ENCODE measurements at places on chromosomes 7 and 10.

GRCh38 chr7:157000741-157001653 lies 9.5 kb downstream of the MNX1 start:
- DNase-seq: no peak

GRCh38 chr7:76278540-76278939 lies 23.9 kb upstream of the HSPB1 start:
- DNase-seq: no peak

DNA sequence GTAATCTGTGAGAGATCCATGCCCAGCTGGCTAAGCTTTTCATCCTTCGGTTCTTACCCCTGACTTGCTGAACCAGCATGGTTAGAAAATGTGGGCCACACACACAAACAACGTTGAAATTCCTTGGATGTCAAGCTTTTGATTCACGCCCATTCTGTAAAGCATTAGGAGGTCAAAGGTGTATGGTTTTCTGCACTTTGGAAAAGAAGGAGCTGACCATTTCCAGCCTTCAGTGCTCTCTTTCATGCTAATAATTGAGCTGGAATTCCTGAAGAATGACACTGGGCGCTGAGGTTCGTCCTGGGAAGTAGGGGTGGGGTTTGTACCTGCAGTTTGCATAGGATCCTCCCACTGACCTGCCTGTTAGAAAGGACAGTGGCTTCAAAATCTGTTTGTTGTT lies 23.1 kb downstream of the KLF6 start:
- no peak for DNase-seq

DNA sequence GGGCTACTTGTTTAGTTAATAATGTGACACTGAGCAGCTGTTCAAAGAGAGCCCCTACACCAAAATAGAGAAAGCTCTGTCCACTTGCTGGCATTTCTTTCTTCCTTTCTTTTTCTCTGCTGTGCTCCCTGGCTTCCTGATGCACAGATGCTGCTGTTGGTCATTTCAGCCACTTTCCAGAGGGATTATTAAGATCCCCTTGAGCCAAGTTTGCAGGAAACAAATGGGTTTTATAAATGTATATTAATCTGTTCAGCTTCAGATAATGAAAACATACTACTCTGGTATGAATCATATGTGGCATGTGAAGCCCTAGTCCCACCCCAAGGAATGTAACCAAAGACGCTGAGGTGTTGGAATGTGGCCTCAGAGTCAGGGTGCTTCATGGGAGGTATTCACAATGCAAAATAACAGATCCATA lies 638.2 kb upstream of the FZD8 start:
- no peak for DNase-seq

DNA sequence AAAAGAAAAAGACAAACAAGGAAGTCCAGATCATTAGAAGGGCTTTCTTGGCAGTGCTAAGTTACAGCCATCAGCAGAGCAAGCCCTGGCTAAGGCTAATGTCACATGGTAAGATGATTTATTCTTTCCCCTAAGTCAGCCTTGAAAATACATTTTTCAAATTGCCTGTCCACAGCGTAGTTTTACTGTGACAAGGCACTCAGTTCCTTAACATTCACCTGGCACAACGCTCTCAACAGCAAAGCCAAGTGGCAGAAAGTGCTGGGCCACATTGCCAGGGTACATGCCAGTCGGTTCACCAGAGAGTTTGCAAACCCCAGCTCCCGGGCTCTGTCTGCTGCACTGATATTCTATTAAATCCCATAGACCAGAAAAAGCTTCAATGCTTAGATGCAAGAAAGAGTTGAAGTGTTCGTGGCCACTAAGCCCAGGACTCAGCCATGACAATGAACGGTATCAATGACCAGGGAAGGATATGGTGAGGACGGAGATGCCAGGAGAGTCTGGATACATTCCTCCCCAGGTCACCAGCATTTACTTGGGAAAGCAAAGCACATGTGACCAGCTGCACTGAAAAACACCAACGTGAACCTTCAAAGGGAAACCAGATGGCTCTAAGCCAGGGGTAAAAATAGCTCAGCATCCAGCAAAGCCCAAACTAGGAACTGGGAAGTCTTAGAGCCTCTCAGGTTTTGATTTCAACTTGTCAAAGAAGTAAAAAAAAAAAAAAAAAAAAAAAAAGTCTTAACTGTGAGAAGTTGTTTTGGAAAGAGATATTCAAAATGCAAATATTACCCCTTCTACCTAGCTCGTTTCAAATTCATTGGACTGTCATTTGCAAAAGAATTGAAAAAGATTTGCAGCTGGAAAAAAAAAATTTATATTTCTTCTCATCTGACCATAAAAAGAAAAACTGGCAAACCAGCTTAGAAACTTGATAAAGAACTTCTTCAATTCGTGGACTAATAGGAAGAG lies 23.9 kb upstream of the MPP7 start:
- no peak for DNase-seq

GRCh38 chr7:2813350-2814185 lies 30.5 kb downstream of the GNA12 start:
- no peak for DNase-seq

GRCh38 chr7:27185013-27185853 lies at the start of gene HOXA11:
Gene HOXA11 (minus strand): TSS chr7:27185232. CDS start chr7:27185144, 88 bp downstream.
- no peak for DNase-seq

GRCh38 chr10:115956225-115957011 lies 316.6 kb downstream of the GFRA1 start:
- no peak for DNase-seq

DNA sequence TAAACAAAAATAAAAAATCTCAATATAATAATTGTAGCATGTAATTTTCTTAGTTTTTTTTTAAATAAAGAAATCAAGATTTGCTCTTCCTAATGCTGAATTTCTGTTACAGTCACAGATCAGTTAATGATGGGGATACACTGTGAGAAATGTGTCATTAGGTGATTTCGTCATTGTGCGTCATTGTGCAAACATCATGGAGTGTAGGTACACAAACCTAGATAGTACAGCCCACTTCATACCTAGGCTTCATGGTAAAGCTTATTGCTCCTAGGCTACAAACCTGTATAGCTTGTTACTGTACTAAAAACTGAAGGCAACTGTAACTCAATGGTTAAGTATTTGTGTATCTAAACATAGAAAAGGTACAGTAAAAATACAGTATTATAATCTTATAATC lies 74.4 kb upstream of the LSM8 start:
- no peak for DNase-seq

DNA sequence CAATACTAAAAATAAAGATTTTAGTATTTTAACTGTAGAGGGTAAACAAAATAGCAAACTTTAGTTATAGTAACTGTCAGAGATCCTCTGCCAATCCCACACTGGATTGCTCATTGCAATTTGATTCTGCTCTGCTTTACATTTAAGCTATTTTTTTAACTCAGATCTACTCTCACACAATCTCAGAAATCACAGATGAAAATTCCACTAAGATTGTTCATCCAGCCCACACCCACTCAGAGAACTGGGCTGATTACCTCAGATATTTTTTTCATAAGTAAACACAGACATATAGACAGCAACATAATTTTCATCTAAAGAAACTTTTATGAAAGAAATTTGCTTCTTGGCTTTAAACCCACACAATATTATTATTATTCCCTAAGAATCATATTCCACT lies 7.0 kb downstream of the OSBPL3 start:
- DNase-seq: no peak

DNA sequence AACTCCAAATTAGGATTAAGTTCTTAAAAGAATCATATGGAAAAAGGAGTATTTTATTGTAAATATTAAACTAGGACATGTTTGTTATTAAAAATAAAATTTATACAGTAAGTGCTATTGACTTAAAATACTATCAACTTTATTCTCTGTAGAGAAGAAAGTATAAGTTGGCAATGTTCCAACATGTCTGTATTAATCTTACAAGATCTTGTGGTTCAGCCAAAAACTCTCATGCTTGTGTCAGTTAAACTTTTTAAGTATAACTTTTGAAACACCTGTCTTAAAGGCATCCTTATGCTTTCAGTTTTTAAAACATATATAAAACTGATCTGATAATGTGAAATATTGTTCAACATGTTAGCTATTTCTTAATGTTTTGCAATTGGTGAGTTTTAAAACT lies 160.7 kb downstream of the ZEB1 start:
- no peak for DNase-seq

DNA sequence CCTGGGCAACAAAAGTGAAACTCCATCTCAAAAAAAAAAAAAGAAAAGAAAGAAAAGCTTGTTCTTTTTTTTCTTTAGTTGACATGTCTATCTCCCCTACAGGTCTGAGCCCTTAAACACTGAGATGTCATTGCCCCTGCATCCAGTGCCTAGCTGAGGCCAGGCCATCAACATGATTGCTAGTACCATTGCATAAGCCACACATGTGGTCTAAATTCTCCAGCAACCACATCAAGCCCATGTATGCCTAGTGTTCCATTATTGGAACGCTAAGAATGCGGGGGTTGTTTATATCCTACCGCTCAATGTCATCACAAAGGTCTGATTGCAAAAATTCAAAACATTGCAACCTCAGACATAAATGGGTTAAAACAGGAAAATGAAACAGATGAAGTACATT lies 62.7 kb downstream of the NPTX2 start:
- no peak for DNase-seq

DNA sequence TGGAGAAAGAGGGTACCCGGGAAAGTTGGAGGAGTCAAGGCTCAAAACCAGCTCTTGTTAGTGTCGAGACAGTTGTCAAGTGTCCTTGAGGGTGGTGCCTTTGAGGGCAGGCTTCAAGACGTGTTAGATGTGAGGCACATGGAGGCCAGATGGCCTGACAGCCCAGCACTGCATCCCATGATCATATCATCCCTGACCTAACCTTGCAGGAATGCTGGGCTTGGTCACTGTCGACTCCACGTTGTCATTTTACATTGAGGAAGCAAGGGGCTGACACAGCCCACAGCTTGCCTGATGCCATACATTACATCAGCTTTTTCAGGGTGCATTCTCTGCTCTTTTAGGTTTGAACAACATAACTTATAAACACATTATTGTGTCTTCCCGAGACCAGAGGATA lies 114.1 kb downstream of the ABCA13 start:
- DNase-seq: no peak

DNA sequence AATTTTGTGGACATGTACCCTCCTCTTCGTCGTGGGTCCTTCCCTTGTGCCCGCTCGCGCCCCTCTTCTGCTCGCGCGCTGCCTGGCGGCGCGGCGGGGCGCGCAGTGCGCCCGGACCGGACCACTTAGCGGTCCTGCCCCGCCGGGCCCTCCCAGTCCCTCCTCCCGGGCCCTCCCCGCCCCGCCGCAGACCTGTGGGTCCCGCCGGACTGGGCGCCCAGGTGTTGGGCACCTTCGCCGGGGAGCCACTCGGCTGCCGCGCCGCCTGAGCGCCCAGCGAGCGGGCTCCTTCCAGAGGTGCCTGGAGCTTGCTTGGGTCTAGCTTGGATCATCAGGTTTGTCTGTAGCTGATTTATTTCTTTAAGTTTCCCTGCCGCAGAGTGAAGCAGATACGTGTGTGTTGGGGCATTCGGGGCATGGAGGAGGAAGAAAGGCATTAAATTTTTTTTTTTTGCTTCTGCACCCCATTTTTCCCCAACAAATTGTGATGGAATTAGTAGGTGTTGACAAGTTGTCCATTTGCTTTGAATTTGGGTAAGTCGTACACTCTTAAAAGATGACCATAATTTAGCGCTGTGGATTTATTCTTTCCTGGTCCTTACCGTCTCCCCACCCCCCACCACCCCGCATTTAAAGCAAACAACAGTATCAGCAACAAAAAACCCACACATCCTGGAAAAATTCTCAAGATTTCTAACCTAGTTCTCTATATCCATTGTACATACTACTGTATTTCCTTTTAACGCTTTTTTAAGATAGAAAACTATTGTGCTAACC lies 905 bp downstream of the C1GALT1 start:
- DNase-seq: no peak

- no peak for DNase-seq
Observed at GRCh38 chr7:69663911-69664832, 65.9 kb downstream of the AUTS2 start.

- no peak for DNase-seq
Observed at GRCh38 chr7:90723866-90724265, 127.7 kb downstream of the CDK14 start.

GRCh38 chr10:9545073-9545472 lies 1472.6 kb upstream of the CELF2 start:
- no peak for DNase-seq

DNA sequence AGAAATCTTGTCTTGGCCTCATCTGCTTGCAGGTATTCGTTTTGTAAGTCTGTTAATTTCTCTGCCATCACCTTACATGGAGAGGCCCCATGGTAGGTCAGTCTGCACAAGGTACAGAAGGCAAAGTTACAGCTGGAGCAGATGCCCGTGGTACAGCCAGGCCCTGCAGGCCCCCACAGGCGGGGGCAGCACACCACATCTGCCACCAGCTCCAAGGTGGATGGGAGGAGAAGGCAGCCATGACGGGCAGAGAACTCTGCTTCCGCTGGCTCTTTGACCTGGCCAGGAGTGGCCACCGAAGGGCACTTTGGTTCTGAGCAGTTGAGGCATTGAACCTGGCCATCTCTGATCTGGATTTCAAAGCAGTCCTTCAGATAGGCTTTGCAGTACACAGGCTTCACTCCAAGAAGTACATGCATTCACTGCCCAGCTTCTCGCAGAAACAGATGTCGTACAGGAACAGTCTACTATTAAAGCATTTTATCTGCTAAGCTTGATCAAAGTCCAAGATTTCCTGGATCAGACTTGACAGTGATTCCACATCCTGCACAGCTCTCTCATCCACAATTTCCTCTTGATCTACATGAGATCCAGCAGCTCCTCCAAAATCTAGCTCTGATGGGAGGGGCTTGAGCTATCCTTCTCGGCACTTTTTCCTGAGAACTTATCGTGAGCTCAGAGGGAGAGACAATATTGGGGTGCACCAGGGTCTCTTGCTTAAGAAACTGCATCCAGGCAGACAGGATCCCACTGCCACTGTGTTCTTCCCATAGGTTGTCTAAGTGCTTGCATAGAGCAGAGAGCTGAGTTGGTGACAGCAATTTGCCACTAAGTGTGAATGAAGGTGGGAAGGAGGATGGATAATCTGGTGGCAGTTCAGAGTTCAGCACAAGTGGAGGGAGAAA lies 120.7 kb downstream of the TRRAP start:
- DNase-seq: no peak

GRCh38 chr7:31767686-31768358 lies 80.8 kb downstream of the PPP1R17 start:
- DNase-seq: no peak

DNA sequence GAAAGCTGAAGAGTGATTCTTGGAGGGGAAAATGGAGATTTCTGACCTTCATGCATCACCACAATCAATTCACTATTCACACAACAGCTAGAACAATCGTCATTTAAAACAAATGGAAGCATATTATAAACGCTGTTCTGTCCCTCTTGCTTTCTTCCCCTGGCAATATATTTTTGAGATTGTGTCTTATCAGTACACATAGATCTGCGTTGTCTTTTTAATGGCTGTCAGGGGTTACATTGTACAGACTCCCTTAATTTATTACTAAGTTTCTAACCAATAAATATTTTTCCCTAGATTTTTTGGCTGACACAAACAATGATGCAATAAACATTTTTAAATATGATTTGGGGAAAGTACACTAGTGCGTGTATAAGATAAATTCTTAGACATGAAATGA lies 1115.7 kb upstream of the C7orf33 start:
- no peak for DNase-seq

- DNase-seq: no peak
Observed at GRCh38 chr7:22192801-22193200, 164.2 kb downstream of the RAPGEF5 start.
